ENCODE measurements at places on chromosomes 5 and 9.

DNA sequence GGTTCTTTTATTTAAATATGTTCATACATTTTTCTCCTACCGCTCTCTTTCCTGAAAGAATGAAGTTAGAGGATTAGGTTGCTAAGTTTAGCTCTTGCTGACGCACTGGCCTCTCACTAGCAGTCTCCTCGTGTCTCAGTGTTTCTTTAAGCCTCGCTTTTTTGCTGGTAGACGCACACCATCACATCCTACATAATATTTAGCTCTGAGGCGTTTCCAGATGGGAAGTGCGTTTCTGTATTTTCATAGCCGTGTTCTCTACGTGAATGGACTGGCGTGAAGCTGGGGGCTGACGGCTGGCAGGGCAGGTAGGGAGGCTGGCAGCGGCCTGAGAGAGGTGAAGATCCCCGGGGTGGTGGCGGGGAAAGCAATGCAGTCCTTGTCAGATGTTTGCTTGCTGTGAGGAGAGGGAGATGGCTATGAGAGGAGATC, 79.2 kb upstream of the SPRY4 start:
- DNase-seq: no peak

DNA sequence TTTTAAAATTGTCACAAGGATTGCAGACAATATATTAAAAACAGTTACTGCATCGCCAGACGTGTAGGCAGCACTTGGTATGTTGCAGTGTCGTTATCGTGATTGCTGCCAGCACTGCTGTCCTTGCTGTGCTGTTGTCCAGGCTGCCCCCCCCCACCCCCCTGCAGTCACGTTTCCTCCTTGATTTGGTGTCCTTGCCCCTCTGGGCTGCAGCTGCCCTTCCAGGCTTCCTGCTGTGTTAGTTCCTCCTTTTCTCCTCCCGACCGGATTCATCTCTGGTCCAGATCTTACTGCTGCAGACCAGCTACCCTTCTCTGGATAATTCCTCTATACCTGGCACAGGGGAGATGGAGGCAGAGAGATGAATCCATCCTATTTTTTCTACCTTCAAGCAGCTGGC, 298.9 kb downstream of the TRIM32 start:
- no peak for DNase-seq

GRCh38 chr5:103098993-103099392, 20.9 kb downstream of the GIN1 start:
- DNase-seq: no peak

DNA sequence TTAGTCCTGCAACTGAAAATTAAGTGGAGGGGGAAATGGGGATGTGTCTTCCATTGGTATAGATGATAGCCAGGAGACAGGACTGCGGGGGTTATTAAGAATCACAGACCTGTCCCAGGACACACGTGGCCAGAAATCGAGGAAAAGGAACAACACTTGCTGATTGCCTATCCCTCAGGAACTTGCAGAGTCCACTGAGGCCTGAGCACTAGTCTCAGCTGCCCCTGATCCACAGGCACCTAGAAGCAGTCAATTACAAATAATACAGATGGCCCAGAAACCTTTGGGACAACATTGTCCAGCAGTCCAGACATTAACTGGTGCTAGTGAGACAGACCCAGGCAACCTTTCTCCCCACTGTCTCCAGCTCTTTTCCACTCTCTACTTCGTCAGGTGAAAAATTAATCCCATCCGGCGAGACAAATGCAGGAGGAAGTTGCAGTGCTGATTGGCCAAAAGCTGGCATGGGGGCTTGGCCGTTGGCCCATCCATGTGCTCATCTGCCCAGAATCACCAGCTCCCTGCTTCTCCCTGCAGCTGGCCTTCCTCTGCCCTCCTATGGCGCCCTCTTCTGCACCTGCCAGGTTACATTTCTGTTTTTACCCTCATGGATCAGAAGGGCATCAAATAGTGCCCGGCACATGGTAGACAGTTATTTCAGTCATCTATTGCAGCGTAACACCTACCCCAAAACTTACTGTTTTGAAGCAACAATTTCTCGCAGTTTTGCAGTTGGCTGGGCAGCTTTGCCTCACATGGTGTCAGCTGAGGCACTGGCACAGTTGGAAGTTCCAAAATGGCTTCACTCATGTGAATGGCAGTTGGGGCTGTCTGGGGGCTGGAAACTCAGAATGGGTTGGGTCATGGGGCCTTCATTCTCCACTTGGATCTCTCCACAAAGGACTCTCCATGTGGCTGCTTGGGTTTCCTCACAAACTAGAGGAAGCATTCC, 3.6 kb upstream of the B4GALT1 start:
- peak; percentile 67 for DNase-seq

DNA sequence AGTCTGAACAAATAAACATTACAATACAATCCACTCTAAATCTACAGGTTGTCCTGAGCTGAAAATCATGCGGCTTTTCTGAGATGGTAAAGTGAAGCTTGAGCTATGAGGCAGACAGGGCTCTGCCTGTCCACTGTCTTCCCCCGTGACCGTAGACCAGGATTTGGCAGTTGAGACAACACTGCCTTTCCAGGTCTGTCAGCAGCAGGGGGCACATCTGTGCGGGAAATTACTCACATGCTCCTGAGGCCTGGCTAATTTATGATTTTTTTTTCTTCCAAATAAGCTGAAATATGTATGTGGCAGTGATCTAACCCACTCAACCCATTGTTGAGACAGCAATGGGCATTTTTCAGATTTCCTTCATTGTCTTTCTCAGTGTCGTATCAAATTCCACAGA, 307.9 kb downstream of the FBXL7 start:
- DNase-seq: no peak
